Inflammatory macrophage treated with lipopolysaccharide for 1 hour (primary cell): ENCODE measurements at places on chromosomes 6 and 20.

- peak; percentile 22 for DNase-seq
Observed at GRCh38 chr6:33654831-33655554, 33.9 kb downstream of the ITPR3 start.

GRCh38 chr6:19465760-19466159 lies 371.4 kb upstream of the ID4 start:
- no peak for DNase-seq

DNA sequence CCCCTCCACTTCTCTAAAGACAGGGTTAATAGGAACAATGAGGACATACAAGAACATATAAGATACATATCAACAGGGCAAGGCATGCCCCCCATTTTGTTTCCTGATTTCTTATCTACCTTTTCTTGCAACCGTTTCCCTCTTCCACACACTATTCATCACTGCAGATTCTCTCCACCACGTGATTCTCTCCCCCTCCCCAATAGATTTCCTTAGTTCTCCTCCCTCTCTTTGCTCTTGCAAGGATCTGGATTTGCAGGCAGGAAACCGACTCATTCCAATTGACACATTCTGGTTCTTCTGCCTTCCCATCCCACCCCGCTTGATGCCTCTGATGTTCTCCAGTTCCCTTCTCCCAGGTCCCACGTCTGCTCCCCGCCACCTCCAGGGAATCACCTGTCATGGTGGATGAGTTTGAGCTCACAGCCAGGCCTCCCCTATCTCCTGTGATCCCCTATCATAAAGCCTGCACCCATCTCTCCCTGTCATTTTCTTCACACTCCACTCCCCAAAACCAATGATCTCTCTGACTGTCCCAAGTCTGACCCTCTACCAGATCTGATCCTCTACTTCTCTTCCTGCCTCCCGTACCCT lies 7.5 kb downstream of the GABBR1 start:
- no peak for DNase-seq

DNA sequence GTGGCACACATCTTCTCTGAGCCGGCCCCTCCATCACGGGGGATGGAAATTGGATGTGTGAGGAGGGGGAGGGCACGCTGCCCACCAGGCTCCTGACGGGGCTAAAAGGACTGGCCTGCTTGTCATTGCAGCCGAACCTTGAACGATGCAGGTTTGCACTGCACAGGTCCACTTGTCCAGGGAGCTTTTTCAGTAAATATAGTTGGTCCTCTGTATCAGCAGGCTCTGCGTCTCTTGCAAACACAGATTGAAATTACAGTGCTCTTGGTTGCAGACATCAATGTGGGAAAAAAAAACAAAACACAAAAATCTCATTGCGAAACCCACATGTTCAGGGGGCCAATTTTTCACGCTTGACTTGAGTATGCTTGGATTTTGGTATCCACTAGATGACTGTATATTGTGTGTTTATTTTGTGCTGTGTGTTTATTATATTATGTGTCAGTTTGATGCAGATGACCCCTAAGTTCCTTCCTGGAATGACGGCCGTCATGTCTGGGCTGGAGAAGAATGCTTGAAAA lies 29.2 kb downstream of the ERMARD start:
- DNase-seq: no peak

DNA sequence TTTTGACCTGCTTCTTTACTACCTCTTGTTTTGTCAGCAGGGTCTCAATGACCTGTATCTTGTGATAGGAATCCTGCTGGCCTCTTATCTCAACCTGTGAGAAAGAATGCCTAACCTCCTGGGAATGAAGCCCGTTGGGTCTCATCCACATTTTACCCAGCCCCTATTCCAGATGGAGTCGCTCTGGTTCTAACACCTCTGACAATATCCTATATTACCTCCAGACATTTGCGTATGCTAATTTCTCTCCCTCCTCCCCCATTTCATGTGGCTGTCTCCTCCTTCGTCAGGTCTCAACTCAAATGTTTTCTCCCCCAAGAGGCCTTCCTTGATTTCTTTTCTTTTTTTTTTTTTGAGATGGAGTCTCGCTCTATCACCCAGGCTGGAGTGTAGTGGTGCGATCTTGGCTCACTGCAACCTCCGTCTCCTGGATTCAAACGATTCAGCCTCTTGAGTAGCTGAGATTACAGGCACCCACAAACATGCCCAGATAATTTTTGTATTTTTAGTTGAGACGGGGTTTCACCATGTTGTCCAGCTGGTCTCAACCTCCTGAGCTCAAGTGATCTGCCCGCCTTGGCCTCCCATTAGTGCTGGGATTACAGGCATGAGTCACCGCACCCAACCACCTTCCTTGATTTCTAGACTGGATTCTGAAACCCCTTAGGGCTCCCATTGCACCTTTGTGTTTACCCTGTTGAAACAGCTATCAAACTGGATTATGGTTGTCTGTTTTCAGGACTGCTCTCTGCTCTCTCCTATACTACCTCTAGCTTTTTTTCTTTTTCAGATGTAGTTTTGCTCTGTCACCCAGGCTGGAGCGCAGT lies 49.5 kb upstream of the B4GALT5 start:
- no peak for DNase-seq

DNA sequence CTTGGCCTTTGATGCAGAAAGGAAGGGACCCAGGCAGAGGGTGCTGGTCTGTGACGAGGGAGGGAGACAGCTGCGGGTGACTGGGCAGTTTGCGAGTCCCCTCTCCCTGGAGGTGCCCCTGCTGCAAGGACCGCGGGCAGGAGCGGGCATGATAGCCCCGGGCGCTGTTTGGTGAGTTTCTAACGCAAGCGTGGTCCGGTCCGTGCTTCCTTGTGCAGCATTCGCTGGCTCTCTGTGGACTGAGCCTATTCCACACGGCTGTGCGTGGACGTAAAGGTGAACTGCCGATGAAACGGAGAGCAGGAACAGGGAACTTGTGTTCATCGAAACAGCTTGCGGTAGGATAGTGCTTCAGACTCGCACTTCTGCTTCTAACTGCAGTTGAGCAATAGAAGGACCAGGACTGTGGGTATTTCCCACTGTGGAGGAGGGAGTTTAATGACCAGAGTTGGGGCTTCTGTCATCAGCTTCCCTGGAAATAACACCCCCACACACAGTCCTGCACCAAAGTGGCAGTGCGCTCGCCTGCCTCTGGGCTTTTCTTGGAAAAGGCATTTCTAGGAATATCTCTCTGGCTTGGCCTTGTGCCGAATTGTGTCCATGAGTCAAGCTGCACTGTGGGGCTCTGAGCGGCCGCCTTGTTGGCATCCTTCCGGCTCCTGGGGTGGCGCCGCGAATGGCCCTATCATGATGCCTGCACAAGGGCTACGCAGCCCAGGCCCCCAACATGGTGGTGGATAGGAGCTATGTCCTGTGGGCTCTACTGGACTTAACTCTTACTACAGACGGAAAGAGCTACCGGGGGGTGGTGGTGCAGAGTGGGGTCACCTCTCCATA lies 48.9 kb downstream of the DUSP22 start:
- peak; percentile 99 for DNase-seq

DNA sequence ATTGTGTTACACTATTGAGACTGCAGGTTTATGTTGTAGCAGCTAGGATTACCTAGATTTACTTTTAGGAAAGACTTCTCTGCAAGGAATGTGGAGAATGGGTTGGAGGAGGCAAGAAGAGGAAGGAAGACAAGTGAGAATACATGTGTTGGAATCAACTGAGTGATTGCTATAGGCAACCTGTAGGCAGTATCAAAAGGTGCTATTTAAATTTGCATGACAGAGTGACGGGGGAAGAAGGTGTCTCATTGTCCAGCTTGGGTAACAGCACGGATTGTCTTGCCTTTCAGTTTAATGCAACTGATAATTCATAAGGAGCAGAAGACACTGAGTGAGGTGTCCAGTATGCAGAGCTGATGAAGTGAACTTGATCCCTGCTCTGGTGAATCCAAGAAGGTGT lies 19.4 kb downstream of the SERPINB9 start:
- no peak for DNase-seq

GRCh38 chr20:47612670-47613069 lies 111.0 kb downstream of the NCOA3 start:
- no peak for DNase-seq

DNA sequence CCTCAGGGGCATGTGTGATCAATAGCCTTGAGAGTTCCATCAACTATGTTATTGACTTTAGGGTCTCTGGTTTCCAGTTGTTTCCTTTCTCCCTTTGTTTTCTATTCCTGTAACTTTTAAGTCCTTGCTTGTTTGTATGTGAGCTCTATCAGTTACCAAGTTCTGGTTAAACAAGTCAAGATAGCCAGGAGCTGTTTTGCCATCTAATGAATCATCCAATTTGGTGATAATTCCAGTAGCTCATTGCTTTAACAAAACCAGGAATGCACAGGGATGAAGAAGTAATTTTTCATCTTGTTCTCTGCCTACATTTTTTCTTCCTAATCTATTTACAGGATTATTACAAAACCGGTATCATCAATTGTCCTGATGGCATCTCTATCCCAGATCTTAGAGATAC lies 36.5 kb downstream of the KCTD20 start:
- DNase-seq: no peak

DNA sequence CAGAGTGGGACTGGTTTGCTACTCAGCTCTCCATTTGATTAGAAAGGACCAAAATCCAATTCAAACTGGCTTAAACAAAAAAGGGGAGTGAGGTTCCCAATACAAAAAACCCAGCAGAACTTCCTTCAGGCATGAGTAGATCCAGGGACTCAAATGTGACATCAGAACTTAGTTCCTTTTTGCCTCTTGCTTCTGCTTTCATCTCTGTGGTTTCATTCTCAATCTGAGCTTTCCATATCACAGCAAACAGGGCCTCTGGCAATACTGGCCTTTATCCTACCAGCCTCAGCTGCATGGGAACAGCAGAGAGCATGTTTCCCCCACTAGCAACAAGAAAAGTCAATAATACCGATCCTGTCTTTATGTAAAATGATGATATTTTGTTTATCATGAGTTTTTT lies 28.6 kb upstream of the PRELID3B start:
- peak; percentile 75 for DNase-seq

DNA sequence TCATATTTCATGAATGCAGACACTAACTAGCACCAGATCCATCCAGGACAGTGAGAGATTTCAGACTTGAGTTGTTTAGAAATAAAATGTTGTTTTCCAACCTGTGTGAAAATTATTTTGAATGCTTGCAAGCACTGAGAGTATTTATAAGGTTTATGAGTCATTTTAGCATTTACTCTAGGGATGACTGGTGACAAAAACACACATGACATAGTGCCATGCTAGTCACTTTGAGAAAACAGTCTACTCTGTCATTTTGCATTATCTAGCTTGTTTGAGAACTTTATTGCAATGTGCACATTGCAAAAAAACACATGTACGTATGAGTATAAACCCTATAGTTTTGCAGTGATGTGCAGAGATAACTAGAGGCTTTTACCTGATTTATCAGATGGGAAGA lies 456.6 kb downstream of the LMBRD1 start:
- DNase-seq: no peak

DNA sequence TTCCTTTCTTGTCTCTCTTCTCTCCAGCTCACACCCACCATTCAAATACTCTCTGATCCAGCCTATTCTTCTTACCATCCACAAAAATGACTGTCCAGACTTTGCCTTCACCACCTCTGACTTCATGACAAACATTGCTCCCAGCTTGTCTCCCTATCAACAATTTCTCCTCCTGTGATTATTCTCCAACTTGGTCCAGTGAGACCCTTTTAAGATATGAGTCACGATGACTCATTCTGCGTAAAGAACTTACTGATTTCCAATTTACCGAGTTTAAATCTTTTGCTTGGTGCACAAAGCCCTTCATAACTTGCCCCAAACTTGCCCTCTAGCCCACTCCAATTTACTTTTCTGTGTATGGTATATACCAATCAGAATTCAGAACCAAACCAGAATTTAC lies 833.2 kb downstream of the MAFB start:
- DNase-seq: no peak

- DNase-seq: no peak
Observed at GRCh38 chr6:114600381-114600780, 257.6 kb upstream of the HS3ST5 start.

GRCh38 chr6:100172322-100172713 lies 178.3 kb upstream of the MCHR2 start:
- no peak for DNase-seq

GRCh38 chr6:133757335-133757734 lies 131.6 kb upstream of the TCF21 start:
- no peak for DNase-seq

GRCh38 chr6:50337532-50338122 lies 287.9 kb upstream of the DEFB112 start:
- no peak for DNase-seq

- peak; percentile 3 for DNase-seq
Observed at GRCh38 chr20:25116739-25117458, 35.0 kb upstream of the VSX1 start.

- no peak for DNase-seq
Observed at GRCh38 chr20:42721923-42722322, 467.8 kb downstream of the PTPRT start.

DNA sequence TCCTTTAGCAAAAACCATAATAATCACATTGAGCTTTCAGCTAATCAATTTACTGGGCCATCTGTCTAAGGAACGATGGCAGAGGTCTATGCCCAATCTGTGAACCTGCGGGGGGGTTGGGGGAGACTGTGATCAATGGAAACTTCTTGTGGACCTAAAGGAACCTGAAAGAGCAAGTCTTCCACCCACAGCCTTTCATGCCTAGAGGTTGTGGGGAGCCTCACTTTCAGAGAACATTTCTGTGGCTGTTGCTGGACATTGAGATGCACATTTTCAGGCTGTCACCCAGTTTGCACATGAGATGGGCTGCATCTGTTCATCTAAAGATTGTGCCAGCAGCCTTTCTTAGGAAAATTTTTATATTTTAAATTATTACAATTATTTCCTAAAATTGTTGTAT lies 310.0 kb upstream of the SPTLC3 start:
- no peak for DNase-seq

DNA sequence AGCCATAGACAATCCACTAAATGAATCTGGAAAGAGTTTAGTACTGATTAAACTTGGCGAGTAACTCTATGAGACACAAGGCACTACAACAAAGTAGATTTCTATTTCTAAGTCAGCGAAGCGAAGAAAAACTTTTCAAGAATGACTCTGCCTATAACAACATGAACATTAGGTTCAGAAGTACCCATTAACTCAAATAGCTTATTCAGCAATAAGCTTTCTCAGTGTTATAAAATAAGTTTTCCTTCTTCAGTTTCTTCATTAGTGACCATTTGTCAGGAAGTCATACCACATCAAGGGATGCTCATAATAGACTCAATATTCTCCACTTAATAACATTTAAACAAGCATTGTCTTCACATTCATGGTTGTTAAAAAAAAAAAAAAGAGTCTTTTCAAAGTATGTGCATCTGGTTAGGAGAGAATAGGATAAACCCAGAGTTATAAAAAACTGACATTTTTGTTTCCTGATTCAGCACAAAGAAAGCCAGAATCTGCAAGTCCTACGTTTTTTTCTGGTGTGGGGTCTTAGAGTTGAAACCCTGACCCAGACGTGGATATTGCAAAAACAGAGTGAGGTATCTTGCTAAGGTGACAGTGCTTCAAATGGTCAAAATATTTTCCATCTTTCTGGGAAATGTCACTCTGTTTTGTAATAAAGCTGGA lies 148.2 kb upstream of the PREP start:
- DNase-seq: no peak
